Activated CD8-positive, alpha-beta memory T cell treated with anti-CD3 and anti-CD28 coated beads, Interleukin-2, amount 10 ng/mL, durations not matched to agents 7 days and 5 days (primary cell): ENCODE measurements at places on chromosomes 11 and 22. TPM values are rescaled to one million over a fixed set of nuclear protein-coding genes. Genes with fewer than 3 reads are reported as not detected.

- H3K36me3 ChIP-seq, result peaks cover 56% of the 10 kb centered on the region
- no peak for DNase-seq
- no peak overlapping the region for H3K4me3 ChIP-seq
- peaks cover 62% of the 10 kb centered on the region for H3K4me1 ChIP-seq
- peak overlapping the region; percentile 90 for H3K27ac ChIP-seq
Measured at GRCh38 chr11:62592989-62593421, 1.7 kb upstream of the TUT1 start.

DNA sequence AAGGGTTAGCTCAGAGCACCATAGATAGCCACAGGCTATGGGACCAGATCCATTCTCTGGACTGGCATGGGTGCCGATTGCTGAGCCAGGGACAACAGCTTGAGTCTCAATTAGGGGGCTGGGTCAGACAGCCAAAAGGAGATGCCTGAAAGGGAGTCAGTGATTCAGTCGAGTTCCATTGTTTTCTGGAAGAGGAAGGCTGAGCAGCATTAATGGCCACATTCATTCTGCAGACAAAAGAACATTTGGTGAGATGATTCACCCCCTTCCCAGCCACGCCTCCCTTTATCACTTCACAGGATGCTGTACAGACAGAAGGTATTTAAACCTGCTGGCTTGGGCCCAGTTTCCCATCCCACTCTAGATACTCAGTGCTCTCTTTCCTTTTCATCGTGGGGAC is 131.9 kb downstream of the ADAMTS15 start:
- H3K27ac ChIP-seq, result no peak overlapping the region
- no peak overlapping the region for H3K4me3 ChIP-seq
- no peaks in the 10 kb centered on the region for H3K36me3 ChIP-seq
- no peaks in the 10 kb centered on the region for H3K4me1 ChIP-seq

DNA sequence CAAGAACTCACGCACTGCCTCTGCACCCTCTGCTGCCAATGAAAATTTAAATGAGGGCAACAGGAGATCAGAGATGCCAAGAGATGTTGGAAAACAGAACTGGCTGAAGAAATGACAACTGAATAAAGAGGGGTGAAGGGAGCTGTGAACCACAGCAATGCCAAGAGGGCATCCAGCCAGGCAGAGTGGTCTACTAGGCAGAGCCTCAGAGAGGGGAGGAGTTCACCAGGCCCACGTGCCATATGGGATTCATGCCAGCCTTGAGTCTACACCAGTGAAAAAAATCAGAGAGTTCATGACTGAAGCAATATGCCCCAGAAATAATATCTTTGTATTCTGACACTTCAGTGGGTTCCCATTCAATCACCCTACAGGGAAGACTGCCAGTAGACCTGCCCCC is 4.4 kb downstream of the APOL2 start:
- H3K4me3 ChIP-seq, result peak overlapping the region; percentile 99
- H3K27ac ChIP-seq, result peak overlapping the region; percentile 70
- H3K27me3 ChIP-seq, result no peaks in the 10 kb centered on the region
- peaks cover 70% of the 10 kb centered on the region for H3K36me3 ChIP-seq
- H3K4me1 ChIP-seq, result peaks cover 66% of the 10 kb centered on the region

GRCh38 chr11:66317723-66318599 is 1.1 kb upstream of the CD248 start:
- peak overlapping the region; percentile 56 for H3K4me3 ChIP-seq
- DNase-seq, result peak; percentile 95
- peaks cover 20% of the 10 kb centered on the region for H3K36me3 ChIP-seq
- H3K27me3 ChIP-seq, result no peaks in the 10 kb centered on the region
- peak overlapping the region; percentile 99 for H3K27ac ChIP-seq

DNA sequence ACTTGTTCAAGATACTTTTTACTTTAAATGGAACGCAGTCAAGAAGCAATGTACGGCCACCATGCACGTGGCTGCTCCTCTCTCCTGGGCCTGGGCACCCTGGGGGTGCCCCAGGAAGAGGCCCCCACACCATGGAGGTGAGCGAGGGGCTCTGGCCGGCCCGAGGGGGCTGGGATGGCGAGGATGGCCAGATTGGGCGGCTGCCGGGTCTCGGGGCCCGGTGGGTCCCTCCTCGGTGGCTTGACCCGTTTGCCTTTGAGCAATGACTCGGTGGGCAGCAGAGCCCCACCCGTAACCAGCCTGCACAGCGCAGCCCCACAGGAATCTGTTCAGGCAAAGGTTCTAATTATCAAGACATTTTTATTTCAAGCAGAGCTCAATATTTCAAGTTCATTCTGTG is 167.4 kb downstream of the BRD1 start:
- no peak overlapping the region for H3K4me3 ChIP-seq
- H3K27me3 ChIP-seq, result no peaks in the 10 kb centered on the region
- peak; percentile 25 for DNase-seq
- H3K27ac ChIP-seq, result no peak overlapping the region
- H3K36me3 ChIP-seq, result no peaks in the 10 kb centered on the region

DNA sequence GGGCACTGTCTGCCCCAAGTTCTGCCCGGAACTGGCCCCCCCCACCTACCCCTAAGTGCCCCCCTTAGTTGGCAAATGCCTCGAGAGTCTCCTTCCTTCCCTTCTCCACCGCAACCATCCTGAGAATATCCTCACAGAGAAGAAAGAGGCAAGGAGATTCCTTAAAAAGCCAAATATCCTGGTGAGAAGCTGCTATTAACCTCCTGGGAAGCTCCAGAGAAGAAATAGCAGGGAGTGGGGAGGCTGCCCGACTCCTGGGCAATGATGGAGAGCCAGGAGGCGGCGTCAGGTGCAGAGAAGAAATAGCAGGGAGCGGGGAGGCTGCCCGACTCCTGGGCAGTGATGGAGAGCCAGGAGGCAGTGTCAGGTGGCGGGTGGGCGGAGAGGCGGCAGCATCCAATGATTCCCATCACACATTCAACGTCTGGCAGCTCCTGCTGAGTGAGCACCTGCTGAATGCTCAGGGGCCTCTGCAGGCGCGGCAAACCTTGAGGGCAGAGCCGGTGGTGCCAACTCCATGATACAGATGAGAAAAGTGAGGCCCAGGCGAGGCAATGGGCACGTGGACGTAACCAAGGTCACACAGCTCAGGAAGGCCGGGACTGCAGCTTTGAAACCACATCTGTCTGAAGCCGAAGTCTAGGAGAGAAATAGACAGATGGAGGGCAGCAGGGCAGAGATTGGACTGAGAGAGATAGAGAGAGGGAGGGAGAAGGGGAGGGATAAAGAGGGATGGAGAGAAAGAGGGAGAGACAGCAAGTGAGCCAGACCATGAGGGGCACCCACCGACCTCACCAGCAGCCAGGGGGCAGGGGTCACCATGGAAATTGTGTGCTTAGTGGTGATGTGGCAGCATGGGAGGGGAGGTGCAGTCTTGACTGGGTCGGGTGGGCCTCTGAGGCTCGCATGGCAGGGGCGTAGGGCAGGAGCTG is 58.3 kb downstream of the CYTH4 start:
- no peak overlapping the region for H3K27ac ChIP-seq
- no peaks in the 10 kb centered on the region for H3K4me1 ChIP-seq
- no peak for DNase-seq
- peaks cover 39% of the 10 kb centered on the region for H3K27me3 ChIP-seq

- H3K4me1 ChIP-seq, result no peaks in the 10 kb centered on the region
- no peak overlapping the region for H3K27ac ChIP-seq
- H3K27me3 ChIP-seq, result no peaks in the 10 kb centered on the region
- no peak overlapping the region for H3K4me3 ChIP-seq
- no peaks in the 10 kb centered on the region for H3K36me3 ChIP-seq
Measured at GRCh38 chr11:69526453-69526810, 45.0 kb downstream of the LINC01488 start.

GRCh38 chr11:3338569-3339339 is 40.2 kb downstream of the ZNF195 start:
- no peaks in the 10 kb centered on the region for H3K36me3 ChIP-seq
- no peak overlapping the region for H3K4me3 ChIP-seq
- H3K4me1 ChIP-seq, result no peaks in the 10 kb centered on the region
- H3K27me3 ChIP-seq, result peaks cover 37% of the 10 kb centered on the region

DNA sequence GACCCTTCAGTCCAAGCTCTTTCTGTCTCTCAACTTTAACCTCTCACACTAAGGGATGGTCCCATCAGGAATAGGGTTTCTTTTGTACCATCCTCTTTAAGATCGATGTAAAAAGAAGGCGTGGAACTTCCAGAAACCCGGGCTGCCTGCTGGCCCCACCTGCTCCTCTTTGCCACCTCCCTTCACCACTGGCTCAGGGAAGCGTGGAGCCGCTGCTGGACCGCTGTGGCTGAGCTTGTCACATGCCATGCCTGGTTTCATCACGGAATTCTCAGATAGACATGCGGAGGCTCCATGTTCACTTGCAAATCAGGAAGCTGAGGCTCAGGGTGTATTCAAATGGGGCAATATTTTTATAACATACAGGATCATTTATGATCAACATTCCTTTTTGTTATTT is 399.7 kb downstream of the BRD1 start:
- no peak overlapping the region for H3K27ac ChIP-seq
- no peaks in the 10 kb centered on the region for H3K4me1 ChIP-seq

- no peak for DNase-seq
- no peaks in the 10 kb centered on the region for H3K27me3 ChIP-seq
- peaks cover 27% of the 10 kb centered on the region for H3K36me3 ChIP-seq
Measured at GRCh38 chr22:39087098-39087497, 9.9 kb upstream of the APOBEC3H start.

The YDJC gene
- 44.3 TPM for total RNA-seq

The OR5B12 gene
- total RNA-seq, result not detected

The STK33 gene
- total RNA-seq, result 1.8 TPM
